ENCODE measurements at places on chromosomes 16 and 17.
A peak's percentile ranks its signal among the peaks of the same experiment; 100 is the strongest.

DNA sequence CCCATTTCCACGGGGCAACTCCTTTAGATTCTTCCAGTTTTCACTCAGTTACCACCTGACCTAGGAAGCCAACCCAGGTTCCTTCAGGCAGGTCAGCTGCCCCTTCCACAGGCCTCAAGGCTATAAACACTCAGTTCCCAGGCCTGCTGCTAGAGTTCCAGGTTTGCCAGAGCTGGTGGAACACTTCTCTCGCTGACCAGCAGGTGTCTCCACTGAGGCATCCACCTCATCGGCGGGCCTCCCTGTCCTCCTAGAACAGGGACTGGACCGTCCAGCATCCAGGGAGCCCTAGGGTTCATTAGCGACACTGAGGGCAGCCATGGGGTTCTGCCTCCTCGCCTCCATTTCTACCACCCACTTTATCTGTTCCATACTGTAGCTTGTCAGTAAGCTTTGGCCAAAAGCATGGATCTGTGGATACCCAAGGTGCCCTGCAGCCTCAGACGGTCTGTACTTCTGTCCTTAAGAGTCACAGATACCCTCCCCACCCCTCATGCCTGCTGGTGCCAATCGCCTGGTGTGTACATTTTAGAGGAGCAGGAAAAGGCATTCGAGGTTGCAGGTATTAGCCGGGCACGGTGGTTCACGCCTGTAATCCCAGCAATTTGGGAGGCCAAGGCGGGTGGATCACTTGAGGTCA lies 29.0 kb downstream of the PIMREG start:
- peak; percentile 53 for DNase-seq

DNA sequence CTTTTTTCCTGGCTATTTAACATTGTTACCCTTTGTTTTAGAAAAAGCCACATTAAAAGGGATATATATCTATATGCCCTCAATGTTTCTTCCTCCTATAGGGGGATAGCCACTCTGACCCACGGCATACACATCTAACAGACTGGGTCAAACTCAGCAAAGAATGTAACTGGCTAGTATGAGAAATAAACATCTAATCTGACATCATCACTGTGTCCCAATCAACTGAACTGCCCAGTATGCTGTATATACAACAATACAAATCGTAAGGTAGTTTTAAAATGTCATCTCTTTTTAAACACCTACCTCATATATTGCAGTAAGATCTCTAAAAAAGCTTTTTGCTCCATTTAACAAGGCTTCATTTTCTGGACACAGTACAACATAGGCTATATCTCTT lies 39.9 kb upstream of the INTS2 start:
- no peak for DNase-seq

DNA sequence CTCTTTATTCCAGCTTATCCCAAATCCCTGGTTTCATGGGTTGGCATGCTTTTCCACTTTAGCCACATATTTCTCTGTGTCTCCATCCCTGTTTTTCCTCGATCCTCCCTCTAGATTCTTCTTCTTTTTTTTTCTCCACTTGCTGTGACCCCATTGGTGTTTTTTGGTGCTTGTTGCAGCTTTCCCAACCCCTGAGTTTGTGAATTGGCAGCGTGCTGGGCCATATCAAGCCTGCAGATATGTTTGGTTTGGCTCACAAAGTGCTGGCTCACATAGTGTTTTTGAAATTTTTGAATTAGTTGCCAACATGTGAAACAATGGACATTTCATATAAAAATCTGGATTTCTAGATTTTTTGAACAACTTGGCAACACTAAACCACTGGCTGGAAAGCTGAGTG lies 8.8 kb downstream of the GPR139 start:
- DNase-seq: no peak

DNA sequence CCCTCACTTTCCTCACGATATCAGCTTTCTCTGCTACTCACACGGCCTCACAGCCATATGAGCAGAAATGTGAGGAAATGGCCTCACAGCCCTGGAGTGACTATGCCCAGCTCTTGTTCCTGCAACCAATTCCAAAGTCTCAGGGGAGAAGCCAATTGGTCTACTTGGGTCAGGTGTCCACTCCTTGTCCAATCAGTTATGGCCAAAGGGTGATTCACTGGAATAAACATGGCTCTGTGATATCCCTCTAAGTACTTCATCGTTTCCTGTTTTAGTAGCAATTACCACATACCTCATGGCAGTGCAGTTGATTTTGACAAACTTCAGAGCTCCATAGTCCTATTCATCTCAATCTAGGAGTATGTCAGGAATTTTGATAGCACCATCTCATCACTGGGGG lies 195.4 kb downstream of the KATNIP start:
- no peak for DNase-seq

DNA sequence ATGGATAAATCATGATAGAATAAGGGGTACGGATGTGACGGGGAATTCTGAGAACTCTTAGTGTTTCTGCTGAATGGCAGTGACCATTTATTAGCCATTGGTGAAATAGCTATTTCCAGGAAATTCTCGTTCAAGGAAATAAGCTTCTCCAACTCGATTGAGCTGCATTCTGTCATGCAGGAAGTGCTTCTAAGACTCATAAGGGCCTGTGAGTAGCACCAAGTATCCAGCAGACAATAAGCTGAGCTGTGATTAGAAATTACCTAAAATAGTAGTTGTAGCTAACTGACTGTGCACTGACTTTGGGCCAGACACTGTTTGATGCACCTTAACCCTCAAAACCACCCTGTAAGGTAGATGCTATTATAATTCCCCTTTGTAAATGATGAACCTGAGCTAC lies 107.8 kb upstream of the IRX5 start:
- no peak for DNase-seq

- peak; percentile 25 for DNase-seq
Observed at GRCh38 chr16:907361-907760, 63.4 kb downstream of the LMF1 start.

- peak; percentile 73 for DNase-seq
Observed at GRCh38 chr17:57130708-57131461, 45.8 kb downstream of the AKAP1 start.

DNA sequence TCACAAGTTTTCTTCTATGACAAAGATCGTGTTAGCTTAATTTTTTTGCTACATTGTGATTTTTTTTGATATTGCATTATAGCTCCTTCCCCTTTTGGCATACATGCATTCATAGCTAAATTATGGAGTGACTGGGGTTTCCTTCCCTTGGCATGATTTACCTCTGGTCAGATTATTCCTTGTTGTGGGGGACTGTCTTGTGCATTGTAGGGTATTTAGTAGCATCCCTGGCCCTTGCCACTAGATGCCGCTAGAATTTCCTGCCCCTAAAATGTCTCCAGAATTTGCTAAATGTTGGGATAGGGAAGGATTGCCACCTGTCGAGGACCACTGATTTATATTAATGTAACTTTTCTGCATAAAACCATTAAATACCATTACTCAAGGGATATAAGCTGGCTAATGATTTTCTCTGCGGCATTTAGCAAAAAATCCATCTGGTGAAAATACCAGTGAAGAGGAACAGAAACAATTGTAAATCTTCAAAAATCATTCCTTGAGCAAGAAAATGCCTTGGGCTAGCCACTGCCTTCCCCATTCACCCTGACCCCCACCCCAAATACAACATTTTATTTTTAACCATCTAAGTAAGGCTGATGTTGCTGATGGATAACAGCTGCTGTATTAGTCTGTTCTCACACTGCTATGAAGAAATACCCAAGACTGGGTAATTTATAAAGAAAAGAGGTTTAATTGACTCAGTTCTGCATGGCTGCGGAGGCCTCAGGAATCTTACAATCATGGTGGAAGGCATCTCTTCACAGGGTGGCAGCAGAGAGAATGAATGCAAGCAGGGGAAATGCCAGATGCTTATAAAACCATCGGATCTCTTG lies 195.2 kb downstream of the MAP2K6 start:
- no peak for DNase-seq

- DNase-seq: no peak
Observed at GRCh38 chr16:58057121-58057520, 31.6 kb downstream of the MMP15 start.
